ENCODE measurements at places on chromosomes 7 and 10.

DNA sequence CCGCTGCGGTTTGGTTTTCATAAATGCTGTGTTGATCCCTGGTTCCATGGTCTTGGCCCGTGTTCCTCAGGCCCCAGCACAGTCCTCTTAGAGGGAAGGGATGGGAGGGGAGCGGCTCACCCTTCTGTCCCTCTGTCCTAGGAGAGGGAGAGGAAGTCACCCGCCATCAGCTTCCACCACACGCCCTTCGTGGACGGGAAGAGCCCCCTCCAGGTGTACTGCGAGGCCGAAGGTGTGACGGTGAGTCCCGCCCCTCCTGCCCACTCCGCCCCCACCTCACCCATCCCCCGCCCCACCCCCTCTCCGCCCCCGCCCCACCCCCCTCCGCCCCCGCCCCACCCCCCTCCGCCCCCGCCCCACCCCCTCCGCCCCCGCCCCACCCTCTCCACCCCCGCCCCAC lies 37.5 kb upstream of the DPYSL4 start:
- no peak for DNase-seq

GRCh38 chr7:142746264-142746663 lies 3.0 kb upstream of the PRSS1 start:
- DNase-seq = no peak

GRCh38 chr7:30559611-30560010 lies 35.1 kb upstream of the GARS1 start:
- DNase-seq = no peak

DNA sequence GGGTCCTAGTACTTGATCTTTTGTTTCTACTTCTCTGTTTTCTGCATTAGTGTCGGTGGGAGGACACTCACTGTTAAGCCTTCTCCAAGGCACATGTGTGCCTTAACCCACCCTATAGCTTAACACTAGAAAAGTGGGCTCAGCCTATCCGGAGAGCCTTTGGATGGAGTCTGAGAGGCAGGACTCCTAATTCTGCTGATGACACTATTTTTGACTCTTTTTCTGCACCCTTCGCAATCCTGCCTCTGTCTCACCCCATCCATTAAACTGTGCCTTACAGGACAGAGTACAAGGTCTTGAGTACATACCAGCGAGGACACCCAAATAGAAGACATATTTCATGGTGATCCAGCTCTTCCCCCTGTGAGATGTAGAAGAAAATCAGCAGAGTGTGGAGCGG lies 577 bp downstream of the PRSS37 start:
- DNase-seq = no peak

GRCh38 chr7:87600130-87601124 lies at the start of gene ABCB1:
Gene ABCB1, minus strand, starts transcription at chr7:87600884. Its CDS starts 700 bp downstream, at chr7:87600184.
- DNase-seq = no peak

DNA sequence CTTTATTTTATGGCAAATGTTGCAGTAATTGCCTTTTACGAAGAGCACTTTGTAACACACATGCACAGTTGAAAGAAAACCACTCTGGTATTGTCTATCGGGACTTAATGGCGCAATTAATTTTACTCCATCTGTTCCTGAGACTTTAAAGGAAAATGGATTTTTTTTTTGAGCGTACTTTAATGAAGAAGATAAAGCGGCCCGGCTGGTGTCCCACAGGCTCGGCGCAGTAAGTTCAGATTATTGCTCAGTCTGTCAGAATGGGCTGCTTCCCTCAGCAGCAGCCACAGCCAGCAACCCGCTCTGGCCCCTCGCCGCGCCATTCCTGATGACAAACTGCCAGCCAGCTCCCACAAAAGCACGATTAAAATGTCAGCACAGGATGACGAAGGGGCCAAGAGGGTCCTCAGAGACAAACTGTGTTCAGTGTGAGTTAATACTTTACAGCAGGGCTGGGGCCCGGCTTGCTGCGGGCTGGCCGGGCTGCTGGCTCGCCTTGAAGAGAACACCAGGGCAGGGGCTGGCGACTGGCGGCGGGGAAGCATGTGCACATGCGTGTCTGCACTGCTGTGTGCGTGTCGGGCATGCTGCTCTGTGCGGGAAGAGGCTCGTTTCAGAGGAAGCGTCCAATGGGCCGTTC lies 501.0 kb upstream of the GALNT17 start:
- DNase-seq = no peak

GRCh38 chr7:50640779-50641178 lies 75.6 kb upstream of the DDC start:
- no peak for DNase-seq

DNA sequence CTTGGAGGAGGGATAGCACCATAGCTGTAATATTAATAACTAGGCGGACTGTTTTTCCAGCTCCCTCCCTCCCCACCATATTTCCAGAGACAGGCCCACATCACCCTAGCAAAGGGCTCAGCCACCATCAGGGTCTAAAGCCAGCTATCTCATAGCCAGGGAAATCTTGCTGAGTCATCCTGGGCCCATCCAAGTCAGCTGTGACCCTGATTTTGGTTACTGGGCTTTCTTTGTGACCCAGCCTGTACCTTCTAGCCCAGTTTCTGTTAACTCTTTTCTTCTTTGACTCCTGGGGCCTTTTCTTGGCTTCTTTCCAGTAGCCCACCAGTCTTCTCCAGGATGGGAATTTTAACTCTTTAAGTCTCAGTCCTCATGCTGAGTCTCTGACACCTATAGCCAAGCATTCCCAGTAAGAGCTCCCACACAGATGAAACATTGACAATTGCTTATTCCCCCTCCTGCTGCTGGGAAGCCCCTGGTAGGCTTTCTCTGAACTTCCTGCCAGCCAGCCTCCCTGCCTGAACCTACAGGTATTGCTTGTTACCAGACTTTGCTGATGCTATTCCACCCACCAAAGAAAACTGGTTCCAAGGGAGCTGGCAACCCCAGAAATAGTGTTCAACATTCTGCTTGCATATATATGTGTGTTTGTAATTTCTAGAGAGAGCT lies 34.8 kb upstream of the ADO start:
- no peak for DNase-seq

DNA sequence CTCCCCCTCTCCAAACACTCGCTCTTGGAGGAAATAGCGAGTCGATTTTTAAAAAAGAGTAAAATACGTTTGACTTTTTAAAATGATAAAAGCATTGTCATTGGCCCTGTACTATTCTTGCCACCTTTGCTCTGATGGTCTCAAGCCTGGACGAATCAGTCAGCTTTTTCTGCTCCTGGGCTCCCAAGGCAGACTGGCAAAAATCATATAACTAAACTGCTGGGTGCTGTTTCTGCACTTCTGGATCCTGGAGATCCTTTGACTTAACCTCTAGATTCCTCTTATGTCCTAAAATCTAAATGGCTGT lies 1.8 kb downstream of the TPST1 start:
- no peak for DNase-seq

- DNase-seq = no peak
Measured at GRCh38 chr10:88116481-88116880, 253.1 kb downstream of the PTEN start.

GRCh38 chr10:115818012-115818411 lies 455.0 kb downstream of the GFRA1 start:
- no peak for DNase-seq

DNA sequence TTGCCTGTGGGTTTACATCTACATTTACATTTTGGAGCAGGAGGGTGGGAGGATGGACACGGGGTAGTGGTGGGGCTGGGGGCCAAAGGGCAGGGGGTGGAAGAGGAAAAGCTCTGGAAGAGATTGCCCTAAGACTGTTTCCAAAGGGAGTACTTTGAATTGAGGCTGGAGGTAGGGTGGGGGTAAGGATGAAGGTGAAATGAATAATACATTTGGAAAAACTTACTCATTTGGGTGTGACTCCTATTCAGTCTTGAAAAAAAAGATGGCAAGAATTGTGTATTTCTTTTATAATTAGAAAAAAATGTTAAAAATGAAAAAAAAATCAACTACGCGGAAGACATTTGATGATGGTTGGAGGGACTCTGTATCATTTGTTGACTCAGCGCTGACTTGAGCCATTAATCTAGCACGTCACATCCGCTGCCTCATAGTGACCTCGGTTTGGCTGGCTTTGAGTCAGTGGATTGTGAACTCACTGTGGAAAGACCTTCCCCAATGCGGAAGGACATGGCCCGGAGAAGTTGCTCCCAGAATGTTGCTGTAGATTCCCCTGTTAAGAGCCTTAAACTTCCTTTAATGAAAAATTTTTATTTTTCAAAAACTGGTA lies 2.8 kb downstream of the FAM180A start:
- peak; percentile 6 for DNase-seq

- DNase-seq = no peak
Measured at GRCh38 chr7:88191911-88192310, 27.9 kb downstream of the SRI start.

DNA sequence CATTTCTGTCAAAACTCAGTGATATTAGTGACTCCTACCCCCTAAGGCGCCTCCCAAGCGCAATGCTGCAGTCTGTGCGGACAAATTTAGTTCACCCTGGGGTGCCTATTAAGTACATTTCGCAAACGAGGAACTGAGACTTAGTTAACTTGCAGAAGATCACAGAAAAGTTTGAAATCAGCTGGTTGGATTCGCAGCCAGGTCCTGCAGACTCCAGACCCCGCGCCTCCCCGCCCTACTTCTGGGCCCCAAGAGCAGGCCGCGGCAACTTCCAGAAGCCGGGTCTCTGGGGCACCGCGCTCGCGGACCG lies 588 bp downstream of the CYREN start:
- no peak for DNase-seq

DNA sequence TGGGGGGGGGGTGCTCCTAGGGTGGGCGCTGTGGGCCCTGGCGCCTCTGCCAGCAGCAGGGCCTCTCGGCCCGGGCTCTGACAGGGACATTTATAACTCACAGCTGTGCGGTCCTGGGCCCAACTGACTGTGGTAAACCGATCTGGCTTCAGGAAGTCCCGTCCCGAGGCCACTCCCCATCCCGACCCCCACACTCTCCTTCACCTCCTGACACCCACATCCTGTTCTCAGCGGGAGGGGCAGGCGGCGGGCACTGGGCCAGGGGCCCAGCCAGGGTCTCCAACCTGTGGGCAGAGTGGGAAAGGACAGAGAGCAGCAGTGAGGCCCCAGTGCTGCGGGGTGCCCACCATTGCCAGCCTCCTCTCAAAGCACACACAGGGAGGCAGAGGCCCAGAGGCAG lies 69.1 kb downstream of the ZMIZ1 start:
- no peak for DNase-seq

- no peak for DNase-seq
Measured at GRCh38 chr7:5315761-5316160, 33.0 kb downstream of the SLC29A4 start.

GRCh38 chr10:23391821-23392220 lies 47.1 kb upstream of the OTUD1 start:
- no peak for DNase-seq

GRCh38 chr10:131852176-131852822 lies 48.5 kb upstream of the PPP2R2D start:
- DNase-seq = no peak

DNA sequence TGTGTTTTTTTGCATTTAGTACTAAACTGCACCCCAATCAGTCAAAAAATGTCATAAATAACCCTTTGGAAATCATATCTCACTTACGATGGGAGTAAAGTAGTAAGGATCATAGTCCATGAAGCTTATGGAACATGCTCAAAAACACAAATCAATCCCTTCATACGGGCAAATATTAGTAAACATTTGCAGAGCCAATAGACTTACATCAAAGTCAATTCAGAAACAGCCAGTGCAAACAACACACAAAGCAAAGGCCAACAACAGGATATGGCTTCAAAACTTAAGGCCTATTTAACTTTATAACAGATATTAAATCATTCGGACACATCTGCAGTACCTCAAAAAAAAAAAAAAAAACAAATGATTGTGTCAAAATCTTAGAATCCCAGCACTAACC lies 32.1 kb downstream of the SGCE start:
- no peak for DNase-seq

- no peak for DNase-seq
Measured at GRCh38 chr10:85535926-85536325, 830.7 kb downstream of the GRID1 start.

DNA sequence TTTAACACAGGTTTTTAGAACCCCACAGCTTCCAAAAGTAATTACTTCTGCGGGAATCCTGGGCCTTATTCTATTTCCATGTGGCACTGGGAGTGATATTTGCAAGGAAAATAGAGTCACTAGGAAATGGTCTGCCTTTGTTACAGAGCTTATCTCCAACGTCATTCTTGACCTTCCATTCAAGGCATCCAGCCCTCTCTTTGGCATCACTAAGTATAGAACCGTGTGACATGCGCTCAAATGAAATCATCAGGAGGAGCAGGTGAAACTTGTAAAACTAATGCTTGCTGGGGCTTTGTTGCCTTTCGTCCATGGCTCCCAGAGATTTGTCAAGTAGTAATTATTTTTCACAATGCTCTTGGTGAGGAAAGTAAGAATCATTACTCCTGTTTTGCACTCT lies 73.4 kb downstream of the PAPSS2 start:
- no peak for DNase-seq

DNA sequence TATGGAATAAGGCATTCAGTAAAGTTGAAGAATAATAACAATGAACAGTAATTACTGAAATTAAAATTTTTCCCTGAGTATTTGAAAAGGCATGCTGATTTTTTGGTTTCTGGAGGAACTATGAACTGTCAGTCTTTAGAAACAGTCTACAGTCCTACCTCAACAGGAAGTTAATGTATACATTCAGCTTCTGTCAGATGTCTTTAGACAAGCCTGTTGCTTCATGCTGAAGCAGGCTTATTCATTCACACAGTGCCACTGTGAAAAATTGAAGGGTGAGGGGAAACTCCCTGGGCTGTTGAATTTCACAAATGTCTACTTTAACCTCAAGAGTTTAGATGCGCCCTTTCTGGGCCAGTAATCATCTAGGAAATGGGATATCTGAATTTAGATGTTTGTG lies 3.5 kb downstream of the NRF1 start:
- DNase-seq = no peak

GRCh38 chr7:111089822-111090426 lies 1.0 kb upstream of the LRRN3 start:
- DNase-seq = no peak

All from esophagus squamous epithelium (tissue), 5 donors.